ENCODE measurements at places on chromosomes 3 and 15.

GRCh38 chr3:168431491-168431890, 335.8 kb upstream of the GOLIM4 start:
- no peak for DNase-seq

- DNase-seq: no peak
These were observed 949 bp upstream of the RFC4 start for GRCh38 chr3:186807231-186807630.

DNA sequence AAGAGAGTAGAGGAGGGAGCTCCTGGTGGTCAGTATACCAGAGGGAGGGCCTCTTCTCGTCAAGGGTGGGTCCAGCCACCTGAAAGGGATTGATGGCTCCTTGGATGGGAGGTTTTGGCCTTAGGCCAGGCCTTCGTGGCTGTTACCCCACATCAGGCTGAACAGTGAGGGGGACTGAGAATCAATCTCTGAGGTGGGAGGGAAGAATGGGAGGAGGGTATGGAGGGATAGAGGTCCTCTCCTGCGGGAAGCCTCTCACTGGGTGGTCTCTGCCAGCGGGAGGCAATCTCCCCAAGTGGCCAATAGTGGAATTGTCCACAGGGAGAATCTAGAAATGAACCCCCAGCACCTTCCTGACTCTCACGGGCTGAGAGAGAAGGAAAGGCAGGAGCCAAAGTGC, 53.5 kb downstream of the BSN start:
- DNase-seq: no peak

DNA sequence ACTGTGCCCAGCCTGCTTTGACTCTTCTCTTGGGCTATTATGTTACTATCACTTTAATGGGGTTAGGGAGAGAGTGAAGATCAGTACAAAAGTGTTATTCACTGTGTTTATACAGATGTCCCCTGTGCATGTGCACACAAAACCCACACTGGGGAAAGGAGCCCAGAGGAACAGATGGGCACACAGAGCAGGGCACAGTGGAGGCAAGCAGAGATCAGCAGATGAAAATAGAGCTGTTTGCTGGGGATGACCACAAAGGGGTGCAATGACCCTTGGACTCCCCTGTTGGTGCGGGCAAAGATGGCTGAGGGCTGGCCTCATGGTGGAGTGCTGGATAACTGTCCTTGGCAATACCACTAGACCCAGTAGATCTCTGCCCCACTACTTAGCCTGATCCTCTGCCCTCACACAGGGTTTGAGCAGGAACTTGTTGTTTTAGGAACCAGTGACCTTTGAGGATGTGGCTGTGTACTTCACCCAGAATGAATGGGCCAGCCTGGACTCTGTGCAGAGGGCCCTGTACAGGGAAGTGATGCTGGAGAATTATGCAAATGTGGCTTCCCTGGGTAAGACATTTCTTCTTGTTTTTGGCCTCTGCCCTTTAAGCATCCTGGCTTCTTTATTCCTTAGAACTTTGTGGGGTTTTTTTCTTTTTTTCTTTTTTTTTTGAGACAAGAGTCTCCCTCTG, 5.3 kb downstream of the ZNF620 start:
- DNase-seq: no peak

DNA sequence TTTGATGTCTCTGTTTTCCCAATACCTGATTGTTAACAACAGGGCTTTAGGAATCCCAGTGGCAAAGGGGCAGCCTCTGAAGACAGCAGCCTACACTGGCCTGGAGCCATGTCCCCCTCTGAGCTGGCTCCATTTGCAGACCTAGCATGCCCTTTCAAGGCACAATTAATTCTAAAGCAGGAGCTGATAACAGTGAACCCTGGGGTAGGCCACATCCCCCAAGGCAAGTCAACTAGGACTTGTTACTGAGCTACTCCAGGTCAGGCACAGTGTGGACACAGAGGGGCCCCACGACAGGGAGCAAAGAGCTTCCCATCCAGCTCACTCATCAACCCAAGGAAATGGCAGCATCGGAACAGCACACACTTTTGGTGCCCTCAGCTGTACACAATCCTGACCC, 51.9 kb downstream of the SPSB4 start:
- no peak for DNase-seq

GRCh38 chr15:96047255-96047931, 283.1 kb upstream of the NR2F2 start:
- DNase-seq: no peak

DNA sequence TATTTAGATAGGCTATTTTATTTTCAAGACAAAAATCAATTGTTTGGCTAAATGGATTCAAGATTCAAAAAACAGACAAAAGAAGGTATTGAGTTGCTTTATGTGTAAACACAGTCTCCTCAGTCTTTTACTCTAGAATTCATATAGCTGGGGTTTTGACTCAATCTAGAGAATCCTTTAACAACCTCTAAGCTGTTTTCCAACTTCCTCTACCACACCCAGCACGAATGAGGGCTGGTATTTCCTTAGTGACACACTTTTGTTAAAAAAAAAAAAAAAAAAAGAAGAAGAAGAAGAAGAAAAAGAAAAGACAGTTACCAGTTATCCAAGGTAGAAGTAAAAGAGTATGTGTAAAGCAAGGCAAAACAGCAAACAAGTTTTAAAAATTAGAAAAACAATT, 732.8 kb upstream of the GOLIM4 start:
- DNase-seq: no peak

GRCh38 chr3:179672918-179673317, 20.1 kb downstream of the USP13 start:
- DNase-seq: no peak

DNA sequence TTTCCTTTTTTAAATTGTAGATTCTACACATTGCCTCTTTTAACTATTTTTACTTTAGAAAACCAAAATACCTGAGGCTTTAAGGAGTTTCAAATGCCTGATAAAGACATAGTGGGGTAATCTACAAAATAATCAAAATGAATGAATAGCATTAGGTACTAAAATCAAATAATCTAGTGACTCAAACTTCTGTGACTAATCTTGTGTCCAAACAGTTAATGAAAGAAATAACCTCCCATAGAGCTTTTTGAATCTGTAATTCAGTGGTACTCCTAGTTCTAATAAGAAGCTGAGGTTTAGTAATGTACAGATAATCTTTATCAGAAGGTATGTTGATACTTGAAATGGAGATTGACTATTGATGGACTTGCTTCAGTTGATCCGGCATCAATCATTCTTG, 53.0 kb downstream of the DTWD1 start:
- no peak for DNase-seq

DNA sequence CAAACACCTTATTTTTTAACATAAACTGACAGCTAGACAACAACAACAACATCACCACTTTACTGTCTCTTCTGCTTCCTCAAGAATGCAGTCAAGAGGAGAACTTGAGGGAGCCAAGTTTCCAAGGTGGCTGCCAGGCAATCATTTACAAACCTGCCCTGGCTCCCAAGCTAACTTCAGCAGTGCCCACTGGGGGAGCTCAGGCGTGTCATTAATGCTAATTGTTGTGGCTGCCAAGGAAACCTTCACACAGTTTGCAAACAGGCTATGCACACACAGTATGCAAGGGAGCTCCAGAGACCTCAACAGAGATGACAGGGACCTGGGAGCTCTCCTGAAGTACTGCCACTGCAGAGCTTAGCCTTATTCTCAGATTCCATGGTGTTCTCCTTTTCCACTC, 2.1 kb downstream of the DZIP1L start:
- DNase-seq: peak; percentile 71

DNA sequence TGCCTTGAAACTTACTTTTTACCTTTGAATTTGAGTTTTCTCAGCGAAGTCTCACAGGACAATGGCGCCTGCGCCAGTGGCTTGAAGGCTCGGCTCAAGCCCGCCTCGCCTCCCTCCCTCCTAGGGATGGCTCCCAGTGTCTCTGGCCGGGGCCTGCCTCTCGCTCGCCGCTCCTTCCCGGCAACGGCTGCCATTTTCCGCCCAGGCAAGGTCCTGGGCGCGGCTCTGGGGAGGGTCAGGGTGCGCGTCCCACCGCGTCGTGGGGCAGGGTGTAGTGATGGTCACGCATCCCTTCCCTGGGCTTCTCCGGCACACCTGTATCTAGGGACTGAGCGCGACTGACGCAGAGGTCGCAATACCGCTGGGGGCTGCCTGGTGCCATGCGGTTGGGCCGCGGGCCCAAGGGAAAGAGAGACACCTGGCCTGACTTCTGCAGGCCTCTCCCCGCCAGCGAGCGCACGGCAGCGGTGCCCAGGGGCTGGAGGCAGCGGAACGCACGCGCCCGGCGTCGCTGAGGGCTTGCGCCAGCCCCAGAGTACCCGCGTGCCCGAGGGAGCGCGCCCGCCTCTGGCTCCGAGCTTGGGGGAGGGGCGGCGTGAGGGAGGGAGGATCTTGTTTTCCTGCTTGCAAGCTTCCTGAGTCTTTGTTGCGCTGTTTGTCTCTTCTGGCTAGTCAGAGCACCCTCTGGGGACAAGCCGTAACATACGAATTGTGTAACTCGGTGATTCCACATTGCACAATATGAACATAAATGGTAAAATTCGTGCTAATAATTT, 20.7 kb upstream of the FEM1B start:
- DNase-seq: peak; percentile 75

GRCh38 chr3:191005790-191006189, 143.3 kb upstream of the GMNC start:
- no peak for DNase-seq

- DNase-seq: no peak
These were observed 13.7 kb downstream of the TAGLN3 start for GRCh38 chr3:112012205-112012992.

DNA sequence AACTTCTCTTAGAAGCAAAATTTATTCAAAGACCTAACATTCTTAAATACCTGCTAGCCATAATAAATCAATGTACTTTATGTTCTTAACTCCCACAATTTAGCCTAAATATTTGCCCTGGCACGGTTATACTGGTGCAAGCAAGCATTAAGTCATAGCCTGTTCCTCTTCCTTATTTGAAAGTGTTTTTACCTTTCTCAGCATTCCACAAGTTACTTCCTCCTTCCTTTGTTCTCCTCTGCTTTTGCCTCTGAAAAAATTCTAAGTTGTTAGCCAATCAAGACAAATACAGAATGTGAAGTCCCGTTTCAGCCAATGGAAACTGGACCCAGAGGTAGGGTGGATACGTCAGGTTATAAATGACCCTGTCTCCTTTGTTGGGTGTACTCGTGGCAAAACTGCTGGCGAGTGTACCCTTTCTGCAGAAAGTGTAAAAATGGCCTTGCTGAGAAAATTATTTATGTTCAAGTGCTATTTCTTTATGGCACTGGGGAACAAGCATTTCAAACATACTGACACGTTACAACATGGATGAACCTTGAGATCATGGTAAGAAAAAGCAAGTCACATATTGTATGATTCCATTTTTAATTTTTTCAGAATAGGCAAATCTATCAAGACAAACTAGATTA, 3.1 kb upstream of the TATDN2 start:
- no peak for DNase-seq

- no peak for DNase-seq
These were observed 15.0 kb downstream of the KLF13 start for GRCh38 chr15:31341496-31342195.

DNA sequence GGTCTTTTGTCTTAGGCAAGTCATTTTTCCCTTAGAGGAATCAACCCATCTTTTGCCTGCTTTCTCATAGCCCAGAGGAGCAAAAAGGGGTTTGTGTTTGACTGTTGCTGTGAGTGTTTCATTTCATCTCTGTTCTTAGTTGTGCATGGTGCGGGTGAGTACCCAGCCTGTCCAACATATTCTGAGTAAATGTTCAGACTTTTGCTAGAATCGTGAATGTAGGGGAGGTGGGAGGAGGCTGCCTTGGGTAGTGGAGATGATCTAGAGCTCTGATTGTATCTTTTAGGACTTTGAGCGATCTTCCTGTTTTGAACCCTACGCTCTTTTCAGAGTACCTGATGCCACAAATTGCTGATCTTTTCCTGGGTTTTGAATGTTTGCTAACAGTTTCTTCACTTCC, 123.1 kb downstream of the ZNF609 start:
- DNase-seq: no peak

GRCh38 chr3:160091441-160091840, 102.8 kb downstream of the IL12A start:
- no peak for DNase-seq

GRCh38 chr3:185726254-185726967, 98.4 kb downstream of the IGF2BP2 start:
- no peak for DNase-seq

GRCh38 chr3:175746308-175746707, 887.2 kb downstream of the NAALADL2 start:
- no peak for DNase-seq

- DNase-seq: no peak
These were observed 56.8 kb downstream of the STARD9 start for GRCh38 chr15:42632105-42632675.

- DNase-seq: no peak
These were observed 82.9 kb downstream of the FSIP1 start for GRCh38 chr15:39699516-39700374.

- DNase-seq: no peak
These were observed 11.7 kb upstream of the TCF12 start for GRCh38 chr15:56906766-56907165.

DNA sequence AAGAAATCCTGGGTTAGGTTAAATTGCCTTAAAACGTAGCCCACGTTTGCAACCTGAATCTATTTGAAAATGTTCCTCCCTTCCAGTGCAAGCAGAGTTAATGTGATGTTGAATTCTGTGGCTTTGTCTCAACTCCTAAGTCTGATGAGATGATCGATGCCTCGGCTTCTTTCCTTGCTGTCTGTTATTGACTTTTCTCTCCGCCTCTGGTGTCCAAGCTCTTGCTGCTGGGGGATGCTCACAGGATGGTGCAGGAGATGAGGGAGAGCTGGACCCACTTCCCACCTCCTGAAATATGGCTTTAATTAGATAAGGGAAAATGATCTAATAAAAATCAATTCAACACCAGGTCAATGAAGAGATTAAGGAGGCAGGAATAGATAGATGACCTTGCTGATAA, 407.9 kb upstream of the RGMA start:
- DNase-seq: no peak

DNA sequence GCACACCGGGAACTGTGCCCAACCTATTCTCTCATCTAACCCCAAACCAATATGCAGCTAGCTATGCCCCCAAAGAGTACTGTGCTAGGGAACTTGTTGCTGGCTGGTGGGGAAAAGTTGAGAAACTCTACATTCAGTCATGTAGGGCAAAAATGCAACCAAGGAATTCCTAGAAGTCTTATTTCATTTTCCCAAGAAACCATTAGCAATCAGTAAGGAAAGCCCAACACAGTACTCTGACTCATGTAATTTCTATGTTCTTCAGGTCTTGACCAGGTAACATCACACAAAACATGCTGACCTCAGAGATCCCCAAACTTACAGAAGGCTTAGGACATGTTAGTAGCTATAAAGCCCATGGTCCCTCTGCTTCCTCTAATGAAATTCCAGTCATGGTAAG, 52.1 kb downstream of the TASOR start:
- no peak for DNase-seq

Measured in right renal pelvis (tissue), 4 donors.